ENCODE measurements at places on chromosomes 1 and 21. TPM values are rescaled to one million over a fixed set of nuclear protein-coding genes. Genes with fewer than 3 reads are reported as not detected.

SLAMF7 gene
- total RNA-seq: 1.5 TPM

PGLYRP4 gene
- not detected for total RNA-seq

C8A gene
- not detected for total RNA-seq

GSTM5 gene
- 12.6 TPM for total RNA-seq

HOOK1 gene
- 11.1 TPM for total RNA-seq

UBE2J2 gene
- total RNA-seq: 56.0 TPM

COL11A1 gene
- 1.0 TPM for total RNA-seq

FAM3B gene
- total RNA-seq: 5.2 TPM

KIAA0319L gene
- total RNA-seq: 96.7 TPM

AIDA gene
- total RNA-seq: 64.3 TPM

RGS21 gene
- total RNA-seq: not detected

EDEM3 gene
- total RNA-seq: 28.5 TPM

ERG gene
- 16.2 TPM for total RNA-seq

MYOCOS gene
- total RNA-seq: not detected

TRAF3IP3 gene
- total RNA-seq: 6.4 TPM

FAAH gene
- total RNA-seq: 36.9 TPM

GPR161 gene
- total RNA-seq: 13.6 TPM

OR10Z1 gene
- not detected for total RNA-seq

- no peak for DNase-seq
These were observed 115.7 kb downstream of the SLC30A10 start for GRCh38 chr1:219812491-219813203.

DNA sequence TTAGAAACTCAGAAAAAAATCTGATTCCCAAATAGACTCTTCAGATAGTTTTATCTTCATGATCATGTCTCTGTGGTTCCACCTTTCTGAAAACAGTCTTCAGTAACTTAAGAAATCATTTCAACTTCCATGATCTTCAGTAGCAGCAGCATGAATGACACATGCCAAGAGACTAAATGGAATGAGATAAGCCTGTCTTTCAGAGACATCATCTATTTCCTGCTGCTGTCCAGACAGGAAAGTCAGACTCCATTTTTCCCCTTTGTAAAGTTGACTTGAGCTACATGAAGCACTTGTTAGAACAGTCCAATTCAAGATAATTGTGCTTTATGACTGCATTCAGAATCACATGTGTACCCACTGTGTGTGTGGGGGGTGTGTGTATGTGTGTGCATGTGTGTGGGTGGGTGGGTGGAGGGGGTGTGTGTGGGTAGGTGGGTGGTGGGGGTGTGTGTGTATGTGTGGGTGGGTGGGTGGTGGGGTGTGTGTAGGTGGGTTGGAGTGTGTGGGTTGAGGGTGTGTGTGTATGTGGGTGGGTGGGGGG is 58.8 kb downstream of the CLIC4 start:
- no peak for DNase-seq

- DNase-seq: no peak
These were observed 12.4 kb upstream of the TMEM183A start for GRCh38 chr1:202994756-202995155.

- no peak for DNase-seq
These were observed 89.4 kb upstream of the GPR52 start for GRCh38 chr1:174358344-174358743.

DNA sequence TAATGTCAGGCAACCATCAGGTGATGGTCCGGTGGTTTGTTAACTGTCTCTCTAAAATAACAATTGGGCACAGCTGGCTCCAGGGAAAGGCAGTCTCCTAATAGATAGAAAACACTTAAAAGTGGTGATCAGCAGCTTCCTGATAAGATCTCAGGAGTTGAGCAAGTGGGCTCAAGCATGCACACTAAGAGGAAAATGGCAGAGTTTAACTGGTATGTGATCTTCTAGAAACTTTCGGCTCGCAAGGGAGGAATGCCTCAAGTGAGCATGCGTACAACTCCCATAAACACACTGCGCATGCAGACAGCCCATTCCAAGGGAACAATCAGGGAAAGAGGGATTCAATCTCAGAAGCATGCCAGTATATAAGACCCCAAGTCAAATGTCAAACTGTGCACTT is 52.2 kb upstream of the VTCN1 start:
- no peak for DNase-seq

- DNase-seq: no peak
These were observed 2.5 kb downstream of the SDC3 start for GRCh38 chr1:30905916-30906620.

- DNase-seq: no peak
These were observed 100.8 kb downstream of the PLPPR4 start for GRCh38 chr1:99365141-99365540.

DNA sequence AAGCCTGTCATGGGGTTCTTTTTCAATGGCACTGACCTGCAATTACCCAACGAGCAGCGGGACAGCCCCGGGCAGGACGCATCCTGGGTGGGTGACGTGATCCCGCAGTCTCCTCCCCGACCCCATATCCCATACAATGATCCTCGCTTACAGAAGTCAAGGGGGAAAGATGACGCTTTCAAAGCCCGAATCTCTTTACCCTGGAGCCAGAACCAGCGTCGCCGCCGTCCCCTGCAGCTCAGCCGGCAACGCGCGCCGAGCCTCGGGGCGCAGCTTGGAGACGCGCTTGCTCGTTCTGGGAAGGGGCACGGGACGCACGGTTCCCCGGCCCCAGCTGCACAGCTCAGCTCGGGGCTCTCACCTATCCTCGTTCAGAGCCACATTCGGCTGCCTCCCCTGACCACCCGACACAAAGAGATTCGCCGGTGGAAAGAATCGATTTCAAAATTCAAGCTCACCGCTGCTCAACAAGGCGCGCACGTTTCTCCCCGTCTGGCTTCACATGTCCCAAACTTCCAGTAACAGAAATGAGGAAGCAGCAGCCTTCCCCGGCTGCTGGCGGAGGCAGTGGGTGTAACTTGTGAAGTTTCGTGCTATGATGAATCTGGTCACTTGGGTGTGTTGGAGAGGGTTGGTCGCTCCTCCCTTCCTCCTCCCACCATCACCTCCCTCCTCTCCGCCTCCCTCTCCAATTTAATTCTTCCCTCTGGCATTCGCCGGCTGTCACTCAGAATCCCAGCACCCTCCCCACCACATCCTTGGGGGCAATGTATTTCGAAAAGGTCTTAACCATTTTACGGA is at the start of gene TIAM1:
Gene TIAM1, minus strand, starts transcription at position 582 of the 801 bp plus-strand sequence. CDS start 77,289 bp downstream, outside the sequence.
- DNase-seq: peak; percentile 82

DNA sequence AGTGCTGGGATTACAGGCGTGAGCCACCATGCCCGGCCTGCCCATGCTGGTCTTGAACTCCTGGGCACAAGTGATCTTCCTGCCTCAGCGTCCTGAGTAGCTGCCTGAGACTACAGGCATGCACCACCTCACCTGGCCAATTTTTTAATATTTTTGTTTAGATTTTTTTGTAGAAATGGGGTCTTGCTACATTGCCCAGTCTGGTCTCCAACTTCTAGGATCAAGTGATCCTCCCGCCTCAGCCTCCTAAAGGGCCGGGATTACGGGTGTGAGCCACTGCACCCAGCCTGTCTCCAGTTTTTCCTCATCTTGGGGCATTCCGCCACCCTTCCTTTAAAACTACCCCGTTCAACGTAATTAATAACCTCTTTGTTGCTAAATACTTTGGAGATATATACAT is 7.4 kb downstream of the PMF1 start:
- no peak for DNase-seq

DNA sequence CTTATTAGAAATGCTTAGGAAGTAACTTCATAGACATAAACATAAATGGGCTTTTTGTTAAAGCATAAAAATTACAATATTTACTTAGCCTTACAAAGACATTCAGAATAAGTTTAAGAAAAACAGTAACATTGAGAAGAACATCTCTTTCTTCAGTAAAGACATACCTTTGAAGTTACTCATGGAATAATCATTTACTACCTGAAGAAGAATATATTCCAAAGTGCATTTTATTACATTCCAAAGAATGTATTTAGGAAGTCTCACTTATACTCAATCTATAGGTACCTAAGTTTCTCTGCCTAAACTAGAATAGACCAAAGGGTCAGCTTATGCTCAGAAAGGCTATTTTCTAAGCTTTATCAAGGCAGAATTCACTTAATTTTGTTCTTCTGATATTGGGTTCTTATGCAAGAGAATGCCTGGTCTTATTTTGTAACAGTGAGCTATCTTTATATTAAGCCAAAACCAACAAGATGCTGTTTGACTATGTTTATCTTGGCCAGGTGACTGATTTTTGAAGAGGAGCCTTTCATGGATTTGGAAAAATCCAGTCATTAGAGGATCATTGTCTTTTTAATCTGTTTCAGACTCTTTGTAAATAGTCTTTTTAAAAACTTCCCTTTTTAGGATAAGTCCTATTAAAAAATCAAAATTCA is 110.1 kb downstream of the OLFML2B start:
- DNase-seq: no peak

GRCh38 chr1:69991644-69992043 is 213.7 kb downstream of the LRRC40 start:
- no peak for DNase-seq

GRCh38 chr1:94121411-94121821 is 468 bp upstream of the ABCA4 start:
- no peak for DNase-seq

GRCh38 chr1:98078596-98078995 is 157.8 kb upstream of the DPYD start:
- DNase-seq: no peak

GRCh38 chr1:196897158-196897828 is 9.4 kb downstream of the CFHR4 start:
- DNase-seq: peak; percentile 11

- no peak for DNase-seq
These were observed 7.9 kb downstream of the KYAT3 start for GRCh38 chr1:88984569-88984968.

DNA sequence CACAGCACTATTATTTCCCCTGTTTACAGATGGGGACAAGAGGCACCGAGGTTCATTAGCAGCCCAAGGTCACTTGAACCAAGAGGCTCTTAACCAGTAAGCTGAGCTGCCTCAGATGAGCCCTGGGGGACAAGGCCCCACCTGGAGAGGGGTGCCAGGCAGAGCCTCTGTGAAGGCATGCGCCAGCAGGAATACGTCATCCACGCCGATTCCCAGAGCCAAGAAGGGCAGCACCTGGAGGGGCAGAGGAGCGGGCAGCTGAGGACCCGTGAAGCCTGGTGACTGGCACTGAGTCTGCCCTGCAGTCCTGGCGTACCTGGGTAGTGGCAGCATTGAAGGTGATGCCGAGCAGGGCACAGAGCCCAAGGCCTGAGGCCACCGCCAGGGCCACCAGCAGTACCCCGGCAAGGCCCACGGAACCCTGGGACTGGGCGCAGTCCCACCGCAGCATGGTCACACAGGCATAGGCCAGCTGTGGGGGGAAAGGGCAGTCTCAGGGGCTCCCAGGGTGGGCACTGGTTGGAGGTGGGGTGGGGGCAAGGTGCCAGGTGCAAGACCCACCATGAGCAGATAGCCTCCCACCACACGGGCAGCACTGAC is 14.1 kb downstream of the PTCH2 start:
- DNase-seq: no peak

- no peak for DNase-seq
These were observed 75.1 kb downstream of the UCHL5 start for GRCh38 chr1:192984080-192984479.

DNA sequence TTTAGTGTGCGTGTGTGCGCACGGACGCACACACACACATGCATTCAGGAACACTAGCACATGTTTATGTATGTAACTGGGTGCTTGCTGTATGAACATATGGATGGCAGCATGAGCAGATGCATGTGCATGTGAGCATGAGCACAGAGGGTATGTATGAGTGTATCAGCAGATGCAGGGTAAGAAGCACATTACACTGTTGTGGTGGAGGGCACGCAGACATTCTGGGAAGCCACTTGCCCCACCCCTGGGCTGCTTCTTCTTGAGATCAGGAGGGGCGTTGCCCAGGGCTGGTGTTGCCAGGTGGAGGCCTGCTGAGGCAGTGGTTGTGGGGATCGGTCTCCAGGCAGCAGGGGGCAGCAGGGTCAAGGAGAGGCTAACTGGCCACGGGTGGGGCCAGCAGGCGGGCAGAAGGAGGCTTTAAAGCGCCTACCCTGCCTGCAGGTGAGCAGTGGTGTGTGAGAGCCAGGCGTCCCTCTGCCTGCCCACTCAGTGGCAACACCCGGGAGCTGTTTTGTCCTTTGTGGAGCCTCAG is 3.9 kb upstream of the P3R3URF start:
- peak; percentile 80 for DNase-seq

GRCh38 chr1:221709854-221710253 is 32.0 kb downstream of the DUSP10 start:
- DNase-seq: no peak

DNA sequence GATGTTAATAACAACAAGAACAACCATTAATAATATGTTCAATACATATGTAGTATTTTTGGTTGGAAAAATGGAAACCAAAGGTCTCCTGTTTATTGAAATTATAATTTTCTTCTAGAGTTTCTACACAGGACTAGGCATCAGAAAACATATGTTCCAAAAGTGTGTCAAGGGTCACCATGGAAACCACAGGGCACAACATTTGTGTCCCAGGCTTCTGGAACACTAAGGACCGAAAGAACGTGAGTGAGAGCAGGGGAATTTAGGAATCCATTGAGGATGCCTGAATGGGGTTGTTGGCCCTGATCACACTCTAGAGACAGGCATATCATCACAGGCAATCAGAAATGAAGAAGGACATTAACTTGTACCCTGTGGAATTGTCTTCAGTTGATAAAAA is 7.5 kb upstream of the CDC14A start:
- DNase-seq: no peak

GRCh38 chr1:196260270-196260669 is 348.0 kb downstream of the KCNT2 start:
- no peak for DNase-seq

DNA sequence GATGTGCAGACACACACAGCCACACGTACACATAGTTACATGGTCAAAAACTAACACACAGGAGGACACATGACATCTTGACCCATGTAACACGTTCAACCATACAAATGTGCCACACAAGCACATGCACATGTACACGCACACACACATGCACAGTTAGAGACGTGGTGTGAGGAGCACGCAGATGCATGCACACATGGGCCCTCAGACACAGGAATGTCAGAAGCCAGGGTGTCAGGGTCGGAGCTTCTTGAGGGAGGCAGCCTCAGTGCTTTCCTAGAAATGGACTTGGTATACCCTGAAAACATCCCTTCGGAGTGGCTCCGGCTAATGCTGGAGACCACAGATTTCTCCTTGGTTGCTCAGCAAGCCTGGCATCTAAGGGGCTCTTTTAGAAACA is 114.3 kb downstream of the DMRTB1 start:
- no peak for DNase-seq

GRCh38 chr1:64915381-64916274 is 50.7 kb downstream of the JAK1 start:
- DNase-seq: no peak

DNA sequence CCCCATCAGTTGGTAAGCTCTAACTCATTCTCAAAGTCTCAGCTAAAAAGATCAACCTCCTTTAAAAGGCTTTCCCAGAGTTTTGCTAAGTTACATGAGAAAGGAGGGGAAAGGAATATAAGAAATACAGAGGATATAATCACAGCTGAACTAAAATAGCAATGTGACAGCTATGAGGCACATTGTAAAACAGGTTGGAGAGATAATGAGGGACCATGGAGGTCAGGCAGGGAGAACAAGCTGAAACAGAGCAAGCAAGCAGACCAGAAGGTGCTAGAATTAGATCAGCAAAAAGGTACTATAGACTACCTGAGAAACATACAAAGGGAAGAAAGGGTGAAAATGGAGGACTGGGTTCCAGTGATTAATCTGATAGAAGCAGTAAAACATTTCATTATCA is 28.5 kb downstream of the GPATCH2 start:
- DNase-seq: no peak

All from upper lobe of left lung (tissue), 6 donors.